ENCODE measurements at places on chromosomes 5 and 9.

DNA sequence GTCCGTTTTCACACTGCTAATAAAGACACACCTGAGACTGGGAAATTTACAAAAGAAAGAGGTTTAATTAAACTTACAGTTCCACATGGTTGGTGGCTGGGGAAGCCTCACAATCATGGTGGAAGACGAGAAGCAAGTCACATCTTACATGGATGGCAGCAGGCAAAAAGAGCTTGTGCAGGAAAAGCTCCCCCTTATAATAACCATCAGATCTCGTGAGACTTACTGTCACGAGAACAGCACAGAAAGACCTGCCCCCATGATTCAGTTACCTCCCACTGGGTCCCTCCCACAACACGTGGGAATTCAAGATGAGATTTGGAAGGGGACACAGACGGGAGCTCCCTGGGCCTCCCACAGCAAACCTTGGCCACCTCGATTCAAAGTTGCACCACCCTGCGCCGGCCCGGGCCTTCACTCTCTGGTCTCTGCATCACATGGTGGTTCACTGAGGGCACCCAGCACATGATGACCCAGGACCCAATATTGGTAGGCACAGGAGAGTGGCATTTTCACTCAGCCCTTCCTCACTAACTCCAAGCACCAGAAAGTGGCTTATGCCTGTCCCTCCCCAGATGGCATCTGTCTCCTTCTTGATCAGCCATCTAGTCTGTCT lies 21.0 kb upstream of the TDRD7 start:
- no peak for DNase-seq

DNA sequence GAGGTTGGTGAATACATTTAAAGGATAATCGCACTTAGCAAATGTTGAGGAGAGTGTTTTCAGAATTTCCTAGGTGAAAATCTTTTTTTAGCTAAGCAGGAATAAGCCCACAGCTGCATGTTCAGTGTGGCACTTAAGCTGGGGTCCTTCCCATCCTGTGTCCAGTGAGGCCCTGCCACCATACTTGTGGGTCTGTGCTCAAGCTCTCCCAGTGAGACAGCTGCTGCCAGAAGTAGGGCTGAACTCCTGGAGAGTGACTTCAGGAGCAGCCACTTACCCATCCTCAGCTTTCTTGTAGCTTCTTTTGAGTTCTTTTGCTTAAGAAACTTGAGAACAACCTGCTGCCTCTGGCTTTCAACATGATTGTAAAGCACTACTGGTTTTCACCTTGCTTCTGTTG lies 110.0 kb upstream of the DHFR start:
- DNase-seq, result no peak

GRCh38 chr9:71756753-71757152 lies 11.6 kb downstream of the CEMIP2 start:
- peak; percentile 4 for DNase-seq

- DNase-seq, result no peak
These were observed 28.3 kb upstream of the PDE4D start for GRCh38 chr5:59921816-59922215.

DNA sequence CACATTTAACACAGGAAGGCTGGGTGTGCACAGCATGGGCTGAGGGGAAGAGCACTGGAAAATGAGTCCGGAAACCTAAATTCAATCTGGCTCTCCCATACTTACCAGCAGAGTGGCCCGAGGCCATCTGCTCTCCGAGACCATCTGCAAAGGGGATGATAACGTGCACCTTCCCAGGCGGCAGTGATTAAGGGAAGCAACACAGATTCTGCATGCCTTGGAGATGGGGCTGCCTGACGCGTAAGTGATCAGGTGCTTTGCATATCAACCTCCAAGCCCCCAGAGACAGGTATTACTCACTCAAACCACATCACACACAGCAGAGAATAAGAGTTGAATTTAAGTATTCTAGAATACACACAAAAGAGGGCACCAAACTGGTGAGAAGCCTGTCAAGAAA lies 9.1 kb downstream of the EPB41L4B start:
- no peak for DNase-seq

DNA sequence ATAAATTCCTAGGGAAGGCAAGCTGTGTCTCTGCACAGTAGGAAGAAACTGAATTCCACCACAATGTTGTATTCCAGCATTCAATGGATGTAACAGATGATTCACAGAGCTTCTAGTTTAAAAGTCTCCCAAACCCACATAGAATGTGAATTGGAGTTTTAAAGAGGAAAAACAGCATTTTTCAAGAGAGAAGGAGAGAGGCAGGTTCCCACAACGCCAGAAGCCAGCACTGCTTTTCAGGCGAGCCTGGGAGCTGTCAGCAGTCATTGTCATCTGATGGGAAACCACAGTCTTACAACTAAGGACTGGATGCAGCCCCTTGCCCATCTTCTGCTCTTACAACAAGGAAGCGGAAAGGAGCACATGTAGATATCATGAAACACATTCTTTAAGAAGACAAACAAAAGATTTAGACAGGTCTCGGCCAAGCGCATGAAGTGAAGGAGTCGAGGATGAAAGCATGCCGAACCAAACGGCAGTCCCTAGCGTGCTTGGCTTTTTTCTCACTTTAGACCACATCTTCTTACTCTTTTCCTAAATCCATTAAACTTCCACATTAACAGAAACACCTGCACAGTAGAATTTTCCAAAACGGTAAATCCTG lies 638 bp downstream of the DIRAS2 start:
- DNase-seq, result peak; percentile 31

DNA sequence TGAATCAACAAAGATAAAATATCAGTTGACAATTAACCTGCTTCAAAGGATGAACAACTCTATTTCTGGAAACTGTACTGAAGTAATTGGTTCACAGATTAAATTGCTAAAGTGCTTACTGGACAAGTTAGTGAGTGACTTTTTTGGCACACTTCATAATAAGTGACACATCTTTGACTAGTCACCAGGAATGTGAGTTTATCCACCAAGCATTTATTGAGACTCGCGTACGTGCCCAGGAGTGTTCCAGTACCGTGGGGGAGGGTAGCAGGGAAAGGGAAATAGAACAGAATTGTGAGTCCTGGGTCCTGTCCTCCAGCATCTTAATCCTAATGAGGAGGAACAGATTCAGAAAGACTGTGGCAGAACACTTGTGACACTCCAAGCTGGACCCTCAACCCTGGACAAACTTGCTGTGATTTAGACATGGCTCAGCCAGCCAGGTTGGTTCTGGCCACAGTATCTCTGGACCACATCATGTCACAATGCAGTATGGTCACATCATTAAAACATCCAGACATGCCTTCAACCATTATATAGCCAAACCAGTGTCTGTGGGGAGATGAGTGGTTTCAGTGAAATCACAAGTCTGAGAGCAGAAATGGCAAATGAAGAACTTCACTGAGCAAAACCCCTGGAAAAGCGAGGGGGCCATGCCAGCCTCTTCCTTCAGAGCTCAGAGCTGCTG lies 623.1 kb downstream of the BNC2 start:
- DNase-seq, result no peak

- DNase-seq, result no peak
These were observed 133.7 kb upstream of the PPP1R26 start for GRCh38 chr9:135345775-135346433.

DNA sequence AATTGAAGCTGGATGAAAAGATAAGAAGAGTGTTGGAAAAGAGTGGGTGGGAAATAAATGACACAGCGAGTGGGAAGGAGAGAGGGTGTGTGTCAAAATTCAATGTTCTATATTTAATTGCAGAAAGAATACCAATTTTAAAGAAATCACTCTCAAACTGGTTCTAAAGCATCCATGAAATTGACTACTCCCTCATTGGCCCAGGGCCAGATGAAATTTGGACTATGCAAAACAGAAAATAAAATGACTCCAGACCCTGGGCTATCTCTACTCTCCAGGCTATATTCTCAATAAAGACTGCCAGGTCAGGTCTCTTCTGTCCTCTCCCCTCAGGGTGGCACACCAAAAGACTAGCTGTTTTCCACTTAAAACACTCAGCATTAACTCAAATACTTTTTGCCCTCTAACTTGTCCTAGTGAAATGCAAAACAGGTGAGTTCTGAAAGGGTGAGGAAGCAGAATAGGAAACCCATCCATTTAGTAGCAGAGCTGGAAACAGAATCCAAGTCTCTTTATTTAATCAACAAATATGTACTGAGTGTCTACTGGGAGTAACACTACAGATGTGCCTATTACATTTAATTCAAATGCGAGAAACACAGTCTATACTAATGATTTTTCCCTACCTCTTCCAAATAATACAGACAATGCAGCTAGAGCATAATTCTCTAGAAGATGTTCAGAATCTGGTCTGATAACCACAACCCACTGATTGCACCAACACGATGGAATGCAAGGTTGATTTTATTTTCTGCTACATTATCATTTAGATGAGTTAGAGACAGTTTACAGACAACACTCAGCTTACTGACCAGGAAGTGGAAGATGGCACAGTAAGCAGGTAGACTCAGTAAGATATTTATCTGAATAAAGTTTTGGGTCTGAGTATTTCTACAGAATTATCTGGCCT lies 42.1 kb downstream of the EFCAB9 start:
- peak; percentile 23 for DNase-seq

DNA sequence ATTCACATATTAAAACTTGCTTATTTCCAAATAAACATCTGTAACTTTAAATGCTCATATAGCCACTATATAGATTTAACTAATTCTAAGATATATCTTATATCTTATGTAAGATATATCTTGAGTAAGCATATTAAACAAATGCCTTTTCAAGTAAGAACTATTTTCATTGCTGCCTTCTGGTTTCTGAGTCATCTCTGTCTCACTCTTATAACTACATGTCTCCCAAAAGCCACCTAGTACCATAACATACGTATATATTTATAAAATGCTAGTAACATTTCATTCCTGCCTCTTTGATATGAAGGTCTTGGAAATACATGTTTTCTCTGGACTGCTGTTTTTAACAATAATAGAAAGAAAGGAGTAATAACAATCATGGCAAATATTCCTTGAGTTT lies 429.5 kb downstream of the DTWD2 start:
- DNase-seq, result no peak

- DNase-seq, result peak; percentile 64
These were observed 634.8 kb upstream of the FAM174A start for GRCh38 chr5:99900302-99900852.

GRCh38 chr5:134500699-134501430 lies 24.6 kb upstream of the JADE2 start:
- no peak for DNase-seq

DNA sequence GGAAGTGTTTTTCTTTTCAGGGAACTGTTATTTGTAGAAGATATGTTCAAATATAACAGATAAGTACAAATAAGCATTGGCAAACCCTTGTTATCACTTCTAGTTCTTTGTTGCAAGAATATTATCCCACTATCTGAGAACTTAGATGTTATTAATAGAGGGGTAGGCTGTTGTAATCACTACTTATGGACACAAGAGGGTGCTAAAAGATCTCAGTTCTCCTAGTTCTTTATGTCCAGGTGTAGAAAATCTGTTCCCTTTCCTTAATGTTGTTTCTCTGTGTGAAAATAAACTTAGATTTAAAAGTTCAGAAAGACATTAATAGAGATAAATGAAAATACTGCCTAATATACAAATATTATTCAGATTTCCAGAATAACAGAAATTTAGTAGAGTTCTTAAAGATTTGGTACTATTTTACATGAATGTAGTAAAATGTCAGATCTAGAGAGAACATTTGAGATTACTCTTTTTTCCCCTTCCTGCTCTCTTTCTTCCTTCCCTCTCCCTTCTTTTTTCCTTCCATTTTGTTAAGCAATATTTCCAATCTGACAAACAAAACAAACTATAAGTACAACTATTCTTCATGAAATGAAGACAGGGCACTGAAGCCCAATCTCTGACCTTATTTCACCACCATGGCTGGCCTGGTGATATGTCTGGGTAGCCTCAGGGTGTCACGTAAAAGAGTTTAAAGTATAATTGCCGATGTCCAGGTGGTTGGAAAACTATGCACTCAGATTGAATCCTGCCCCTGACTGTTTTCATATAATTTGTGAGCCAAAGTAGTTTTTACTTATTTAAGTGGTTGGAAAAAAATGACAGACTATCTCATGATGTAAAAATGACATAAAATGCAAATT lies 43.6 kb upstream of the C5orf46 start:
- peak; percentile 79 for DNase-seq

GRCh38 chr5:77876316-77876715 lies 100.2 kb upstream of the TBCA start:
- no peak for DNase-seq

- DNase-seq, result no peak
These were observed 89.5 kb downstream of the CDH10 start for GRCh38 chr5:24555229-24555628.

DNA sequence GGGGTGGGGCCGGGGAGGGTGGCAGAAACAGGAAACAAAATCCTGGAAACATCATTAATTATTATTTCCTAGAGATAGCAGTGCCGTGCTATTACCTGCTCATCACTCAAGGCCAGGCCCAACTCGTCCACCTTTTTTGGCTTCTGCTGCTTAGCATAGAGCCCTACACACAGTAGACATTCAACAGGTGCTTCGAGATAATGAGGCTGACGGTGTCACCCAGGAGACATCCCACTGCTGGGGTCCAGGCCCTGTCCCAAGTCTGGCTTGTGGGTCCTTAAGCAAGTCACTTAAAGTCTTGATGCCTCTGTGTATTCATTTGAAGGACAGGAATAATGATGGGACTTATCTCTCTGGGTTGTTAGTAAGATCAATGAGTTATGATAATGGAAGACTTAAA lies 506.6 kb downstream of the BNC2 start:
- DNase-seq, result no peak

- no peak for DNase-seq
These were observed 6.2 kb downstream of the POLR1E start for GRCh38 chr9:37491939-37492338.

GRCh38 chr5:94396687-94397086 lies 221.7 kb downstream of the KIAA0825 start:
- DNase-seq, result no peak

DNA sequence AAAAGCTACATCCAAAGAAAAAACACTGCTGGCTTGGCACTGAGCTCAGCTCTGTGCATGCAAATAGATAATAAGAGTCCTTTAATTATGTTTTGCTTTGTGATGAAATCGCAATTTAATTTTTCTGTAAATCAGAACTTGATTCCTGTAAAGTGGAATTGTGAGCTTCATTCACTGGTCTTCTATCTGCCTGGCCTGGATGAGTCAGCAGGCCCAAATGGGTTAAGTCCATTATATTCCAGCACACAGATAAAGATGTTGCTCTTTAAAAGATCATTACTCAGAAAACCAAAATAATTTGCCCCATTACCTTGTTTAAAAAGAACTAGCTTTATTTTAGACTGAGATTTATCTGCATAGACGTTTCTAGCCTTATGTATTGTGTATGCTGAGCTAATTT lies 90.4 kb downstream of the CARTPT start:
- DNase-seq, result no peak

DNA sequence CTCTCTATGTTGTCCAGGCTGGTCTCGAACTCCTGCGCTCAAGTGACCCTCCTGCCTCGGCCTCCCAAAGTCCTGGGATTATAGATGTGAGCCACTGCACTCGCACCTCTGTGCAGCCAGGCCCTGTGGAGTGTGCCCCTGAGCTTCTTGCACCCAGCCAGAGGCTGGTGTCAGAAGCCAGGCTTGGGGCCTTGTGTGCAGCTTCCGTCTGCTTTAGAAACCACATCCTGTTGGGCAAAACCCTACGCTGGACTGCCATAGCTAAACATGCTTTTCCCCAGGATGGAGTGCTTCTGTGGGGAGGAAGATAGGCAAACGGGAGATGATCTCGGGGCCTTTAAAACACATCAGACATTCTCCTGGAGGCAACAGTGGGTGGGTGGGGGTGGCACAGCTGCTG lies 40.1 kb downstream of the PRRT1B start:
- no peak for DNase-seq

GRCh38 chr9:114484854-114485443 lies 20.3 kb downstream of the WHRN start:
- DNase-seq, result no peak
